AG08395 (cell line): ENCODE measurements at places on chromosomes 16 and 17.

GRCh38 chr17:29159306-29159860 is 20.8 kb downstream of the MYO18A start:
- peak; percentile 8 for DNase-seq

DNA sequence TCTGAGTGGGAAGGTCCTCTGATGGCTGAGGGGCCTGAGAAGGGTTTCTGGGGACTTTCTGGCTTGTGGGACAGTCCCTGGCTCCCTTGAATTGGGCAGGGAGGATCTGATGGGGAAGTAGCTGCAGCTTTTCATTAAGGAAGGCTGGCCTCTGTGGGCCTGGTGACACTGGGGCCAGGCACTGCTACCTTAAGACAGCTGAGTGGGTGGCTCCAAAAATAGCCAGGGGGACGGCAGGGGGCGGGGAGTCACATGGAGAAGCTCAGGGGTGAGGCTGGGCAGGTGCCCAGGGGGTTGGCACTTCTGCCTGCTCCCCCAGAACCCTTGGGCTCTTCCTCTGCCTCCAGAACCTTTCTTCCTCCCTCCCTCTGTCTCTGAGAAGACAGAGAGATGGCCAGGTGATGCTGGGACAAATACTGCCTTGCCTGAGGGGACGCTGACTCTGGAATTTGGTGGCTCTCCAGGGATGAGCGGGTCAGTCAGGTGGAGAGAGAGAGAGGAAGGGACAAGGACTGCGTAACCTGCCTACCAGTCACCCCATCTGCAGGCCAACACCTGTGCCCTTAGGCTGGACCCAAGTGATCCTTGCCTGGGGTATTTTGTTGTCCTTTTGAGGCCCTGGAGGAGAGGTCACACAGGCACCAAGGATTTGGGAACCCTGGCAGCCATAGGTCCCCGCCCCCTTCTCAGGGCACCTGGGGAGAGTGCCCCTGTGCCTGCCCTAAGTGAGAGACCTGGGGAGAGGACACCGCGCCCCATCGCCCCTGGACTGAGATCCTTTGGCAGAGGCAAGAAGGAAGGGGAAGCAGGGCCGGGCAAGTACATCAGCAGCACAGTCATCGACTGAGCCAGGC is 1.7 kb upstream of the SGCA start:
- no peak for DNase-seq

DNA sequence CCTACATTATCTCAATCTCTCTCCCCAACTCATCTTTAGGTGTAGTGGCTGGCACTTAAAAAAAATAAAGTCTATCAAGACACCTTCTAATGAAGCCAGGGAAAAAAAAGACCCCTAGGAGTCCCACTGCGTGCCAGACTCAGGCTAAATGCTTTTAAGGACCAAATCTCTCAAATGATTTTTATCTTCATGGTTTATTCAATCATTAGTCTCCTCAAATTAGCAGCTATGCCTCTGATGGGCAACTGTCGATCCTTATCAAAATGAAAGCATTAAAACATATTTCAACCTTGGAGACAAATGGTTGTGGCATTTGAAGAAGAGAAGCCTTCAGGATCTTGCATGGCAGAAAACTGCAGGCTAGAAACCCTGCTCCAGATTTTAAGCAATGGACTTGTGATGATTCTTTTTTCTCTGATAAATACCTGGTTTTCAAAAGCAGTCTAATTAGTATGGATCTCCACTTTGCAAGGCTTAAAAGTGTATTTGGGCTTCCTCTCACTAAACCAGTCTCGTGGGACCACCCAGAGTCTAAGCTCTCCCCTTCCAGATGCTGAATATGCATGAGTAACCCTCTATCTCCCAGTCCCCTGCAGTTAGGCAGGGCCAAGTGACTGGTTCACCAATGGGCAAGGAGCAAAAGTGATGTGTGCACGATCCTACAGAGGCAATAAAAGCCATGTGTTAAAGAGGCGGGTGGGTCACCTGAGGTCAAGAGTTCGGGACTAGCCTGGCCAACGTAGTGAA is 14.9 kb downstream of the ITPRIPL2 start:
- no peak for DNase-seq

GRCh38 chr16:17258077-17258599 is 212.6 kb downstream of the XYLT1 start:
- DNase-seq, result no peak

GRCh38 chr16:50847166-50847565 is 105.3 kb downstream of the CYLD start:
- no peak for DNase-seq

GRCh38 chr17:76987486-76988093 is 119.4 kb downstream of the MGAT5B start:
- no peak for DNase-seq
